NCI-H1417 treated with DMSO at 0.1 percent for 48 hours (cell line): ENCODE measurements at places on chromosomes 2 and 18.

DNA sequence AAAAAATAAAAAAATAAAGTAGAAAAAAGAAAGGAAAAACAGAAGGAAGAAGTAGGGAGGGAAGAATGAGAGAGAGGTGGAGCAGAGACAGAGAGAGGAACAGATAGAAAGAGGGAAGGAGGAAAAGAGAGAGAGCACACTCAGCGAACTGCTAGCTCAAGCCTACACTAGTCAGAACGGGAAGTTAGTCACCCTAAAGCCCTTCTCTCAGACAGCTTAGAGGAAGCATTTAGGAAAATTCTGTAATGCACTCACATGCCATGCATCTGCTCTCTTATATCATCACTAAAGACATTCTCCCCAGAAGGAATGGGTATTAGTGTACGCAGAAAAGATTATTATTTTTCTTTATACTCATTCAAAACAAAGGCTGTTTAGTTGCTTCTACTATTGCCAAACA lies 68.1 kb upstream of the SULT1C3 start:
- no peak for DNase-seq

DNA sequence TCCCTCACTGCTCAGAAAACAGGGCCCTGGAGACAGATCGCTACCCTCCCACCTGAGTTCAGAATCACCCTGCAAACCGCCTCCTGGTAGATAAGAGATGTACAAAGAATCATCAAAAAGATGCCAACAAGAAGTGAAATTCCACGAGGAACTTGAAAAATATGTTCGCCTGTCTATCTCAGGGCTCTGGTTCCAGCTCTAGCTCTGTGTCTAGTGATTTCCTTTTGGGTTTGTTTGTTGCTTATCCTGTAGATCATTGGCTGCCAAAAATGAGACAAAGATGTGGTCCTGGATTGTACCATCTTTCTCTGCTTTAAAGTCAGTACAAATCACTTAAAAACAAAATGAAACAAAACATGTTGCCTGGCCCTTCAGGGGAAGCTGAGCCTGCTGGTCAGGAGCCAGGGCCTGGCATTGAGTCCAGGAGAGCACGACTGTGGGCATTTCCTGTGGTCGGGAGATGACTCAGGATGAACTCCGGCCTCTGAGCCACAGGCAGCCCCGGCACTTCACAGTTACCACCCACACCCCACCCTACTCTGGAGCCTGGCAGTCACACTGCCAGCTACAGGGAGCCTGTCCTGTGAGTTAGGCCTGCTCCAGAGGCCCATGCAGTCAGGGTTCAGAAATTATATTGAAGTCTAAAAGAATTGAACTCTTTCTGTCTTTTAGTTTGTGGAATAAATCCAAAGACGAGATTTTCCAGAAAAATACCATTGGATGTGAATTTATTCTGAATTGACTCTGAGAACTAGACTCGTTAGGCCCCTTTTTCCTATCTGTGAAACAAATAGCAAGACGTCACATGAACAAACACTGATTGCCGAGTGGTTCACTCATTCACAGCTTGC lies 8.0 kb upstream of the ITGB6 start:
- DNase-seq = no peak

DNA sequence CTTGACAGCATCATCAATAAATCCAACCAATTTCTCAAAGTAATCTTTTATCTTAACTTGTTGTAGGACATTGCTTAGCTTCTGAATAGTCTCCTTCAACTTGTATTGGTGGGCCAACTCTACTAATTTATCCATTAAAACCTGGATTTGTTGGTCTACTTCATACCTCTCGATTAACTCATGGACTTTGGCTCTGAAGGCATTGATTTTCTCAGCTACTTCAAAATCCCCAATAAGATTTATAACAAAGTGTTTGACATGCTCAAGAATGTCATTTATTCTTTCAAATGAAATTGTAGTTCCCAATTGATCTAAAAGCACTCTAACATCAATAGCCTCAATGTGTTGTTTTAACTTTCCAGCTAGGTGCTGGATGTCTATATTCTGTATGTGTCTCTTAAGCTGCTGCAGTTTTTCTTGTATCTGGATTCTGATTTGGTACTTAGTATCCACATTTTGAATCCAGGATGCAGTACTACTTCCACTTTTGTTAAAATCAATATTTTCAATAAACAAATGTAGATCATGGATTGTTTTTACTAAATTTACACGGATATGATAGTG lies 34.1 kb downstream of the APOB start:
- DNase-seq = no peak

- DNase-seq = no peak
These were observed 32.2 kb downstream of the GPR75 start for GRCh38 chr2:53827398-53828175.

DNA sequence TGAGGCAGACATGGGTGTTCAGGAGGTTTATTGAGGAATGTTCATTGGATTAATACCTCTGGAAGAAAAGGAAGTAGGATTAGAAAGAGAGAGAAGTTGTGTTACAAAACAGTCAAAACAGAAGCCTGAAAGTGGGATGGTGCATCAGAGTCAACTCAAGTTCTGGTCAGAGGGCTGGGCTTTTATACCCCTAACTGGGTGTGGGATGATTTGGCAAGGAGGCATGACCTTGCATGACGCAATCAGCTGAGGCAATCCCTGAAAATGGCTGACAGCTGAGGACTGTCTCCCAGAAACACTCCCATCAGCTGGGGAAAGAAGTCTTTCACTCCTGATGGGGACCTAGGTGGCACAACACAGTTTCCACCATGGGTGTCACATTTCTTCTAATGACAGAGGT lies 818.2 kb downstream of the SATB2 start:
- DNase-seq = no peak

DNA sequence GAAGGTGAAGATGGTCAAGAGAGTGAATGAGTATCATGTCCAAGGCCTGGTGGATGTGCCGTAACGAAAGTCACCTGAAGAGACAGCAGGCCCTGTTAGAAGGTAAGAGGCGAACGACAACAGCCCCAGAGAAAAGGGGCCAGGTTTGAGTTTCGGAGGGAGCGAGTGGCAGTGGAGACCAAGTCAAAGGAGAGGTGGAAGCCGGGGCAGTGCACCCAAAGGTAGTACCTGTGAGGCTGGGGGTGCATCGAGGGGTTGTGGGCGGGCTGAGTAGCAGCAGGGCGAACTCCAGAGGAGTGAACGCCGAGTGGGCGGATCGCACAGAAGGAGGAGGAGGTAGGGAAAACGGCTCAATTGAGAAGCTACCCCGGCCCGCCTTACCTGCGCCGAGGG lies 358 bp downstream of the USP37 start:
- DNase-seq = no peak

DNA sequence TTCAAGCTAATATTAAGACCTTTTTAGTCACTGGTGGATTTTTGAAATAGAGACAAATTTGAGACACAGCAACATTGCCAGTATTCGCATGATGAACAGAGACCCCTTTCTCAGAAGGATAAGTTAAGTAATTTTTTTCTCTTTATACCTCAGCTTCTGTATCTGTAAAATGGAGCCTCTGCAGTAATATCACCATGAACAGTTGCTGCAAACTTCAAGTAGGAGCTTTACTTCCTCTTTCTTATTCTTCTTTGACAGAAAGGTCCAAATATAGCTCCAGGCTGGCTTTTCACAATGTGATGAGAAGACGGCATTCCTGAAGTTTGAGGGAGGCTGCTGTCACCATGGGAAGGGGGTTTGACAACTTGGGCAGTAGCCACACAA lies 158.7 kb downstream of the TDRD15 start:
- DNase-seq = no peak

- DNase-seq = no peak
These were observed 980 bp downstream of the SLC4A3 start for GRCh38 chr2:219628235-219628985.

DNA sequence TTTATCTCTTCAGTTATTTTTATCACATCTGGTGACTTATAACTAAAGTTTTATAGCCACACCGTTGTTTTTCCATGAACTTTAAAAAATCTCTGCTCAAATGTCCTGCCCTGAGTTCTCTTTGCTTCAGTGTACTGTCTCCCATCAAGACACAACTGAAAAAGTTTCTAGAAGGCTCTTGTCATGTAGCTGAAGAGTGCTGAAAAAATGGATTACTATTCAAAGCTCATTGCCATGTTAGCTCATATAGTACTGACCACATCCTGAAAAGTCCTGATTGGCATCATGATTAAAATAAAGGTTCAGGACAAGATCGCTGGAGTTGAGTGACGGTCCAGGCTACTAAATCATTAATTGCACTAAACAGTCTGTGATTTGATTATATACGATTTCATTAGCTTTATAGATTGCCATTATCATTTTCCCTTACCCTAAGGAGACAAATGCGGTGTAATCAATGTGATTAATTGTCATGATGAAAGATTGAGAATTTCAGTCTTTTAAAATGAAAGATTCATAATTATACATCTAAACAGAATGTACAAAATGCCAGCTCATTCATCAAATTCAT lies 62.2 kb downstream of the MFSD6 start:
- no peak for DNase-seq

DNA sequence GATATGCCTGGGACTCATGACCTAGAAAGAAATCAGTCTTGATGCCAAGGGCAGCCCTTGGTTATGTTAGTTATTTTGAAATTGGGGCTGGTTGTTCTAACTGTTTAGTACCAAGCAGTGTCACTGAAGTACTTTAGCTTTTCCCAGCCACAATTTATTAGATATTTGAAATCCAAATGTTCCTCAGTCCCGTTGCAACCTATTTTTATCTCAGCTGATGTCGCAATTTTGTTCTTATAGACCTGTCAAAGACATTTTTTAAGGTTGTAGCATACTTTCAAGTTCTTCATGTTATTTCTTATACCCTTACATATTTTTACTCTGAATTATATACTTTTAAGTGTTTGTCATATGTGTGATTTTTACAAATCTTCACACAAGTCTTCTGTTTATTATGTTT lies 100.1 kb downstream of the LRP1B start:
- DNase-seq = no peak

- no peak for DNase-seq
These were observed 602.7 kb downstream of the KCNJ3 start for GRCh38 chr2:155301221-155301620.

DNA sequence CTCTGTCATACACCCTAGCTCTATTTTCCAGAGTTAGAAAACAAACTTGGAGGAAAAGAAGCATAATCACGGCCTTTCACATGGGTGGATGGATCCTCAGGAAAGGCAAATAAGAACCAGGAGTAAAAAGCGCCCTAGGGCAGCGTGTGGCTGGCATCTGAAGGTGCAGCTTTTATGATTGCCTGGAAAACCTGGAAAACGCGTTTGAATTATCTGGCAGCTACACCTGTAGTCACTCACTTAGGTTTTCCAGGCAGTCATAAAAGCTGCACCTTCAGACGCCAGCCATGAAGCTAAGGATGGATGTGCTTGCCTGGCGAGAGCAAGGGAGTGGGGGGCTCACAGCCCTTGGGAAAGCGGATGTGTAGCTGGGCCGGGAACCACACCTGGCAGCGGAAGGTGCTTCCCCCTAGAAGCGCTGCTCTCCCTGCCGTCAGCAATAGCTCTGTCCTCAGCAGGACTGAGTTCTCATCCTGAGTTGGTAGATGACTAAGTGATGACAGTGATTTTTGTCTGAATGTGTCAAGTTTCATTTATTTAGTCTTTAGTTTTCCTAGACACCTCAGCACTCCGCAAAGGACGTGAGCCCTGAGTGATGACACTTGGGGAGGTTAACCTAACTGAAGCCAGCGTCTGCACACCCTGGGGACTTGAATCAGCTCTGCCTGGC lies 82.0 kb downstream of the DCDC2C start:
- DNase-seq = no peak

DNA sequence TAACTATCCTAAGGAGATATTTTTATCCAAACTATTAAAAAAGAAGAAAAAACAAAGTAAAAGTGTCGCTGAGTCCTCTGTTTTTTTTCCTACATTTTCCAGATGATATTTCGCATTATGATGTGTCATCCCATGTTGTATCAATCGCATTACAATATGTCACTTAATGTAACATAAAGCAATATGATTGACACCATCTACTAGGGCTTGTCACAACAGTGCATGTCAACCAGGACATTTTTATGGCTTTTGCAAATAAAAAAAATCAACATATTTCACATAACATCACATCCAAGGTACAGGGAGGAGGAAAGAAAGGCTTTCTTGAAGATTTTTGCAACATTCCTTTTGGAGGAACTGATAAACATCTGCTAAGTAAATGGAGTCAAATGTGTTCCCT lies 308.9 kb downstream of the ETAA1 start:
- no peak for DNase-seq

DNA sequence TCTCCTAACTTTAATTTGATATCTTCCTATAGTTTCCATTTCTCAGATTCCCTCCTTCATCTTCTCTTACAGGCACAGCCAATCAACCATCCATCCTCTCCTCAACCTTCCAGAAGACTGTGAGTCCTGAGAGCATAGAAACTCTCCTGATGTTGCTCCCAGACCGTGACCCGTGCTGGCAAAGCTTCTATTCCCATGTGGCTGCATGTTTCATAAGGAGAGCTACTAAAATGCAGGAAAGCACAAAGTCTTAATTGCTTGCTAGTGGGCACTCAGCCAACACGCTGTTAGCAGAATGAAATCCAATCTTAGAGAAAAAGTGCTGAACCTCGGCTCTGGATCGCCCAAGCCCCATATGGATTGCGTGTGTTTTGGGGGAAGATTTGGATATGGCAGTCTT lies 1244.7 kb upstream of the ZEB2 start:
- no peak for DNase-seq

- DNase-seq = no peak
These were observed 102.8 kb upstream of the TTN start for GRCh38 chr2:178910005-178910404.

GRCh38 chr2:144780983-144781382 lies 261.1 kb upstream of the ZEB2 start:
- DNase-seq = no peak

GRCh38 chr2:26891-27290 lies 19.4 kb downstream of the FAM110C start:
- DNase-seq = no peak

DNA sequence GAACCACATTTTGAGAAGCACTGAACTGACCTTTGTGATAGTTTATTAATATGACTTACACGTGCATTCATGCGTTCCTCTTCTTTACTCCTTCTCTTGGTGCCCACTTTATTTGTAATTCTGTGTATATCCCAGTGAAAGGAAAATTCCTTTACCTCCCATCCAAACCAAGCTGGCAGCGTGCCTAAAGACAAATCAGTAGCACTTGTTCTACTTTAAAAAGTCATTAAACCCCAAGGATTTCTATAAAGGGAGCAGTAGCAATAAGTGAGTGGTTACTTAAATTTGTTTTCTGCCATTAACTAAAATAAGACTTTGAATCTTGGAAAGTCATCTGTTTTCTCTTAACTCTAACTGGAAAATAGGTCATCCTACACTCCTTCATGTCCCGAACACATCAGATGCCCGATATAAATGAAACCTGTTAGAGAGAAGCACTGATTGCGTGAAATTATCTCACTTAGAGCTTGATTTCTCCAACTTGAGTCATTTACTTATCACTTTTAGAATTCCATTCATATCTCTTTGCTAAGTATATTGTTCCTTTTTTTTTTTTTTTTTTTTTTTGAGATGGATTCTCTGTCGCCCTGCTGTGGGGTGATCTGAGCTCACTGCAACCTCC lies 10.7 kb downstream of the PIK3C3 start:
- DNase-seq = no peak

DNA sequence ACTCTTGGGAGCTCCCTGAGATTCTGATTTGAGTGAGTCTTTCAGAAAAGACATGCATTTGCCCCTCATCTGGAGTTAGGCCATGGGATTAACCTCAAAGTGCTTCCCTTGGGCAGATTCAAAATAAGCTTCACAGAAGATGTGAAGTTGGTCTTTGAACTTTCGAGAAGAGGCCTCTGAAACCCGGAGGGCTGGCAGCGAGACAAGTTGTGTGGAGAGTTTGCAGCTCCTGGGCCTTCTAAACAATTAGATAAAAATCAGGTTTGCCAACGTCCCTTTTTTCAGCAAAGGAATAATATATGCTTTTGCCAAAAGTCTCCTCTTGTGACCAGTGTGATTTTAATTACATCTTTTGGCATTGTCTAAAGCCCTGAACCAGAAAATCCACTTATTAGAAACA lies 489.7 kb downstream of the SOX11 start:
- no peak for DNase-seq
